Activated T-helper 2 cell treated with anti-CD3 and anti-CD28 coated beads, Interferon-gamma antibody, Interleukin-2, Interleukin-4, amounts not matched to agents 10 μg/mL and 5 μg/mL and 100 μg/mL, durations not matched to agents 14 hours and 24 hours and 36 hours (primary cell): ENCODE measurements at places on chromosomes 1 and 21.

DNA sequence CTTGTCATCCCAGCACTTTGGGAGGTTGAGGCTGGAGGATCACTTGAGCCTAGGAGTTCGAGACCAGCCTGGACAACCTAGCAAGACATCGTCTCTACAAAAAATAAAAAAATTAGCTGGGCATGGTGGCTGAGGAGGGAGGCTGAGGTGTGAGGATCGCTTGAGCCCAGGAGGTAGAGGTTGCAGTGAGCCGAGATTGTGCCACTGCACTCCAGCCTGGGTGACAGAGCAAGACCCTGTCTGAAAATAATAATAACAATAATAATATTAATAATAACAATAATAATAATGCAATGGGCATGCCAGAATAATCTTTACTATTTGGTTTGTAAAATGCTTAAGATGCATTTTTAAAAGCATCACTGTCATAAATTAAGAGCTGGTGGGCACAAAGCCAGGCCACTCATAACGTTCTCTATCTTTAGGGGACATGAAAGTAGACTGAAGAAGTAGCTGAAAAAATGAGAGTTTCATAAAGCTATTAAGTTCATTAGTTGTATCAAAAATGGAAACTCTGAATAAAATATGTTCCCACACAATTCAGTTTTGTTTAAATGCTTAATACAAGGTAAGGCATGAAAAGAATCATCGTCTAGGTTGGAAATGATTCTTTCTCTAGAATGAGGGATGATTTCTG, 51.6 kb upstream of the ITPKB start:
- DNase-seq: no peak

- no peak for DNase-seq
Measured at GRCh38 chr21:28106370-28106890, 886.2 kb downstream of the LTN1 start.

DNA sequence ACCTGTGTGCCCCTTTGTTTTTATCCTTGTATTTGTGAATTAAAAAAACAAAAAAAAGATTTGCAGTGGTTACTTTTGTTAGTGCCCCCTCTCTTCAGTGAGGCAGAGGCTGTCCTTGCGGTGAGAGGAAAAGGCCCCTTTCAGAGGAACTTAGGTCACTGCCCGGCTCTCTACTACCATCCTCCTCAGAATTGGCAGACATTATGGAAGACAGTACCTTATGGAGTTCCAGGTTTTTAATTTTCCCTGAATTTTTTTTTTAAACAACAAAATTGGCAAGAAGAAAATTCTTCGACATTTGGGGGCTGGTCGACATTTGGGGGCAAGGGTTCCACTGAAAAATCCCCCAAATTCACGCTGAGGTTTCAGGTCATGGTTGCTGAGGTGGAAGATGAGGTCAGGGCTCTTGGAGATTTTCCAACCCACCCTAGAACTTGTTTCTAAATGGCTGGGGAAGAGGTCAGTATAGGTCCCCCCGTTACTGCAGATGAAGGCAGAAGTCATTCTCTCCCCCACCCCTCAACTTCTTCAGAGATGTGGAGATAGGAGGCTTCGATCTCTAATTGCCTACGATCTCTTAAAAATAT, 5.3 kb downstream of the RXFP4 start:
- DNase-seq: no peak

DNA sequence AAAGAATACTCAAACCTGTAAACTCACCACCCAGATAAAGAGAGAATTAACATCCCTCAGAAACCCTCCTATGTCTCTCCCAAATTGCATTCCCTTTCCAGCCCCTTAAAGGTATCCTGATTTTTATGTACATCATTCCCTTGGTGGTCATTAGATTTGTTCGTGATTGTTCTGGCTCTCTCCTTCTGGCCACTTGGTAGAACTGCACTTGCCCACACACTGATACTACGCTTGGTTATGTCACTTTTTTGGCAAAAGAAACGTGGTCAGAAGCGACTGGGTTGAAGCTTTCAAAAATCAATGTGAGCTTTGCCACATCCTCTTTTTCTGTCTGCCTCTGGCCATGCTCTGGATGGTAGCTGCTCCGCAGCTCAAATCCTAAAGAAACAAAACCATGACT, 76.3 kb downstream of the KRTAP19-8 start:
- no peak for DNase-seq

- no peak for DNase-seq
Measured at GRCh38 chr1:240646571-240647240, 34.8 kb upstream of the GREM2 start.

DNA sequence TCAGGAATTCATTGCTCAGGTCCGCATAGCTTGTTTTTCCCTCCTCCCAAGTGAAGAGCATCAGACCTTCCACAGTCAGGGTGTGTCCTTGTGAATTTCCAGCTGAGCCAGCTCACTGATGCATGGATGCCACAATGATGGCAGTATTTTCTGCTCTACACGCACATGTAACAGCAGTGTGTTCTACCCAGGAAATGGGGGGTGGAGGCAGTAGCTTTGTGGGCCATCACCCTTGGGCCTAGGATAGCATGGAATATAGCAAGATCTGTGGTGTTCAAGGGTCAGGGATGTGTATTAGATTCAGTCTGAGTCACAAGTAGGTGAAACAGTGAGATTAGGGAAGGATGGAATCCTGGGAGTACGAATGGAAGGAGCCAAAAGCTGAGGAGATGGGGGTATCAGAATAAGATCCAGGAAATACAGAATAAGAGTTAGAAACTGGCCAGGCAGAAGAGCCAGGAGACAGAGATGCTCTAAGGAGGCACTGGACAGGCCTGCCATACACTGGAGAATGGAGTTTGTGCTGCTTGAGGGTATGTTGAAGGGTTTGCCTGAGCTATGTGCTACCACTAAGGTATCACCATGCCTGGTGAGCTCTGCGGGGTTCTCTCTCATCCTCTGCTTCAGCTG, 90.6 kb upstream of the CNIH3 start:
- DNase-seq: no peak
